NCI-H1694 (cell line): ENCODE measurements at places on chromosomes 3 and 15.
A peak's percentile ranks its signal among the peaks of the same experiment; 100 is the strongest.

DNA sequence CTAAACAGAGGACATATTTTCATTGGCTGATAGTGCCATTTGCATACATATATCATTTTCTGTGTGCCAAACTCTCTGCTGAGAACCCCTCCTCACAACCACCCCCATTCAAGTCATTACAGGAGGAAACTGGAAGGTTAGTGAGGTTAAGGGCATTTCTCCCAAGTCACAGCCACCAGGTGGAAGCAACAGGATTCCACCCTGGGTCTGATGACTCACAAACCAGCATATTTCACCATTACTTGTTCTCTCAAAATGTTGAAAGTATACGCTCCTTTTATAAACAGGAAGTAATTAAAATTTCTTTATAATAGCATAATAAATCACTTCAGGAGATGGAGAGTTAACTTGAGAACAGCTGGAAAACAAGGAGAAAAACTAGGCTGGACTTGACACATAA, 398.6 kb upstream of the WNT5A start:
- DNase-seq, result no peak

DNA sequence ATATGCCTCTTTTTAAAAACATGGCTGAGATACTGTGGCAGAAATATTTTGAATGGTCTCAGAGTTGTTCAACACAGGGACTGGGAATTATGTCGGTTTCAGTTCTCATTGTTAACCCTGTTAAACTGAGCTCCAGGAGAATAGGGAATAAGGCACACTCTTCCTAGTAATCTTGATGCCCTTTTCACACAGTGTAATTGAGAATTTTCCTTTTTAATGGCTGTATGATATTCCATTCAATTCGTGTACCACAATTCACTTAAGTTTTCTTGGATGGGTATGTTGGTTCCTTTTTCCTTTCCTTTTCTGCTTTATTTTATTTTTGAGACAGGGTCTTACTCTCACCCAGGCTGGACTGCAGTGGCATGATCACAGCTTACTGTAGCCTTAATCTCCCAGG, 33.7 kb upstream of the BCL2L10 start:
- no peak for DNase-seq

GRCh38 chr3:146072824-146073223, 88.2 kb downstream of the PLOD2 start:
- no peak for DNase-seq

DNA sequence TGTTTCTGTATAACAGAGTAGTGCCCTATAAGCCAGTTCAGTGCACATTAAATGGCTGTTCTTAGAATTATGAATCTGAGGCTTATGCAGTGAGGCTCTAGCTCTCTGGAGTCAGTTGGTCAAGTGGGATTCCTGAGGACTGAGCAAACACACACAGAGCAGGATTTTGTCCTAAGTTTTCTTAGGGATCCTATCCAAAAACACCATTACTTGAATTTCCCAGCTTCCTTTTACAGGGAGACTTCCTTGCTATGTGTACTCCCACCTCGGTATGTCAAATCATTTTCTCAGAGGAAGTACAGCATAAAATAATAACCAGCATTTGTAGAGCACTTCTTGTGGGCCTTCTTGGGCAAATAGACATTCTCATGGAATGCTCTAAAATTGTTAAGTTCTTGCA, 63.1 kb upstream of the GOLGA6B start:
- DNase-seq, result no peak

DNA sequence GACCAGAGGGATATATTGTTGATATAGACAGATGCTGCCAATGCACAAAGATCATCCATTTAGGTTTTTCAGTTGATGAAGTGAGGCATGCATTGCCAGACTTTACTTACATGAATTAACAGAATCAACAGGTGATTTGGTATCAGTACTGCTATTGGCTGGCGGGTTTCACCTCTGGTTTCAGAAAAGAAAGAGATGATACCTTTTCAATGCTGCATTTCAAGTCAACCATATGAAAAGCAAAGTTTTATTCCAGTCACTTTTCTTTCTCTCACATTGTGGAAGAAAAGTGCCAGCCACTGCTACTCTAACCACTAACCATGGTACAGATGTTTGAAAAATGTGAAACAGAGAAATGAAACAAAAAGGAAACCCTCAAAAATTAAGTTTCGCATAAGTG, 289.1 kb downstream of the TIGIT start:
- DNase-seq, result no peak

GRCh38 chr3:2713923-2714322, 396.3 kb downstream of the IL5RA start:
- DNase-seq, result no peak

GRCh38 chr3:107431246-107432012, 54.2 kb downstream of the CCDC54 start:
- peak; percentile 52 for DNase-seq

- no peak for DNase-seq
These were observed 556 bp downstream of the CAMK2N2 start for GRCh38 chr3:184260724-184261269.

GRCh38 chr3:57974796-57975388, 33.3 kb upstream of the FLNB start:
- no peak for DNase-seq

DNA sequence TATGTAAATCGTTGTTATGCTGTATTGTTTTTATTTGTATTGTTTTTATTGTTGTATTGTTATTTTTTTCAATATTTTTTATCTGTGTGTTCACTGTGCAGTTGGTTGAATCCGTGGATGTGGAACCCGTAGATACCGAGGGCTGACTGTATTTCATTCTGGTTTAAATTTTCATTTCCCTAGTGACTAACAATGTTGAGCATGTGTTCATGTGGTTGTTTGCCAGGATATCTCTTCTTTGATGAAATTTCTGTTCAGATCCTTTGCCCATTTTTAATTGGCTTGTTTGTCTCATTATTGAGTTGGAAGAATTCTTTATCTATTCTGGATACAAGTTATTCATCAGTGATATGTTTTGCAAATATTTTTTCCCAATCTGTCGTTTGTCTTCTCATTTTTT, 29.7 kb downstream of the STOML1 start:
- no peak for DNase-seq

DNA sequence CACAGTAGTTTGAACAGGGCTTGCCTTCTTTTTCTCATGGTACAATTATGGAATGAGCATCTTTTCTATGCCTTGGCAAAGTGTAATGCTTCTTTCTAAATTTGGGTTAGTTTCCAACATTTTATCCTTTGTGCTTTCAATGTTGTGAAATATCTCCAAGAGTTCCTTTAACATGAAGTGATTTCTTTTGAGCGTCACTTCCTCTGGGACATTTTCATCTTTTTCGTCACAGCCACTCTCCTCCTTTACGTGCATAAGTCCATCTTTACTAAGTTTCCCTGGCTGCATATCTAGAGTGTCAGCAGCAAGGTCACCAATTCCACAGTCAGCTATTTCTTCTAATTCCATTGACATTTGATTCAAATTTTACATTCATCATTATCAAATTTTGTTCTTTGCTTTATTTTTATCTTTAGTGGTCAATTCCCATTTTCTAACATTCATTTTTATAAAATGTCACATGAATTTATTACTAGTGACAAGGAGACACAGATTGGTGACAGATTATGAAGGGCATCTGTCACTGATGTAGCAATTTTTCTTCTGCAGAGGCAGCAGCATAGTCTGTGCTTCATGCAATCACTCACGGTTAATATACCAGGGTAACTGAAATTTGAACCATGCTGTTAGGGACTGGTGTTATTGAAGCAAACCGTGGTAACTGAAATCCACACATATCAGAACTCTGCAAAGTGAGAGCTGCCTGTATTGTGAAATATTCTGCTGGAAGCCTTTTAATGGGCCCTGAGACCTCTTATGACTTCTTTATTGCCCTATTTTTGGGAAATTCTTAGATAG, 126.5 kb upstream of the THBS1 start:
- DNase-seq, result peak; percentile 41
